Breast epithelium (tissue), 4 donors: ENCODE measurements at places on chromosomes 6 and 20. TPM values are rescaled to one million over a fixed set of nuclear protein-coding genes. Genes with fewer than 3 reads are reported as not detected.

Gene RGS17
- 0.29 TPM for total RNA-seq

- no peak for DNase-seq
Observed at GRCh38 chr6:70107852-70108629, 194.8 kb downstream of the COL9A1 start.

DNA sequence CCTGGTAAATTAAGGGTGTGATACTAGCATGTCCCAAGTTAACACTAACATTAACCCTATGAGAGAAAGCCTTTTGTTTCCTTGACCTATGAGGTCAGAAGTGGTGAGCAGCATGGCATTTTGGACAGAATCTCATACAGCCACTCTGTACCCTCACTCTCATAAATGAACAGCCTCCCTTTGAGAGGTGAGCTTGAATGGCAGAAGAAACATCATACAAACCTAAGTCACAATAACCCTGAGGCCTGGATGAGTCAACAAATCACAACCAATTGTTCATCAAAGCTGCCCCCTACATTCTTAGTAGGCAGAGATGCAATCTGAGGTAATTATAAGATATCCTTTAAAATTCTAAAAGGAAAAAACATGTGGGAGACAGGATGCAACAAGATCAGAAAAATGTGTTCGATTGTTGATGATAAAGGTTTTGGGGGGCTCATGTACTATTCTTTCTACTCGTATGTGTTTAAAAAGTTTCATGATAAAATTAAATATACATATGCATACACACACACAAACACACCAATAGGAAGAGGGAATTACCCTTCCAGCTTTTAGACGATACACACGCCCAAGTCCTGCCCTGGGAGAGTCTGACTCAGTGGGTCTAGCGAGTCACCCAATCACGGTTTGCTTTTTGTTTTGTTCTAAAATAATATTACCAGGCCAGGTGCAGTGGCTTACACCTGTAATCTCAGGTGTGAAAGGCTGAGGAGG lies 117.3 kb downstream of the ARHGAP18 start:
- DNase-seq: no peak

GRCh38 chr6:25296217-25296905 lies 17.2 kb downstream of the CARMIL1 start:
- no peak for DNase-seq

Gene FAM110A
- total RNA-seq: 4.0 TPM

GRCh38 chr6:132749111-132749510 lies 8.6 kb downstream of the VNN2 start:
- DNase-seq: no peak

Gene TPX2
- 3.8 TPM for total RNA-seq

Gene ANKRD60
- total RNA-seq: not detected

GRCh38 chr20:57888591-57888990 lies 178.8 kb upstream of the PMEPA1 start:
- no peak for DNase-seq

DNA sequence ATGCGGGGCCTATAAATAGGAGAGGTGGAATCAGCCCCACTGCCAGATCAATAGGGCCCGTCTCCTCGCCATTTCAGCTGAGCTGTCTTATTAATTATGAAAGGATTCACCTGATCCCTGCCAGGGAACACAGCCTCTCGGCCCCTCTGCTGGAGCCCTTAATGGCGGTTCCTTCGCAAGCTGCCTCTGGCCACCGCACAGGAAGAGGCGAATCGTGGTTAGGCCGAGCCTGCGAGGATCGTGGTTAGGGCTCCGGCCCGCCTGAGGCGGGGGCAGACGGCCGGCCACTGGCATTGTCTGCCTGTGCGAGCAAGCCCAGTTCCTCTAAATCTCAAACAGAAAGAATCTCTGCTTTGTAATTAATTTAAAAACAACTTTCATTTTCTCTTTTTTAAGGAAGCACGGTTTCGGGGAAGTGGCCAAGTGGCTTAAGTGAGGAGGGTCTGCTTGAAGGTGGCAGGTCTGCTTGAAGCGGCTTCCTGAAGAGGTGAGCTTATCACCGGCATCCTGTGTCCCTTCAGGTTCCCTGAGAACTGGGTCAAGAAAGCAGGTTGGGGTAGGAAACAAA lies 9.2 kb downstream of the NRN1 start:
- no peak for DNase-seq

- DNase-seq: no peak
Observed at GRCh38 chr6:26029570-26029856, 57.7 kb upstream of the HFE start.

DNA sequence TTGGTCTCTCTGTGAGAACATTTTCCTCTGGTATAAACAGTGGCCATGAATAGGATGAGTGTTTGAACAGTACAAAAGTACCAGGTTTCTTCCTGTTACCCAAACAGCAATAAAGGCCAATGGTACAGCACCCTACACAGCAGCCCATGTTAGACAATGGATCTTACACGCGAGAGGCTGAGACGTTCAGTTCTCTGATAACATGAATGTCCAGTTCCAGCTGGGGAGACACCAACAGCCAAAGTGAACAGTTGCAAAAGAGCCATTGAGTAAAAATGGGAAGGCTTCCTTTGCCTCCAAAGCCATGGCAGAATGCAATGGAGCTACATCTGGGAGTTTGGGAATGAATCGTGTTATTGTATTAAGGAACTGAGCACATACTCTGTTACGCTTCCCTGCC lies 246.8 kb upstream of the SGK1 start:
- DNase-seq: no peak

Gene DEFB132
- total RNA-seq: 0.29 TPM

DNA sequence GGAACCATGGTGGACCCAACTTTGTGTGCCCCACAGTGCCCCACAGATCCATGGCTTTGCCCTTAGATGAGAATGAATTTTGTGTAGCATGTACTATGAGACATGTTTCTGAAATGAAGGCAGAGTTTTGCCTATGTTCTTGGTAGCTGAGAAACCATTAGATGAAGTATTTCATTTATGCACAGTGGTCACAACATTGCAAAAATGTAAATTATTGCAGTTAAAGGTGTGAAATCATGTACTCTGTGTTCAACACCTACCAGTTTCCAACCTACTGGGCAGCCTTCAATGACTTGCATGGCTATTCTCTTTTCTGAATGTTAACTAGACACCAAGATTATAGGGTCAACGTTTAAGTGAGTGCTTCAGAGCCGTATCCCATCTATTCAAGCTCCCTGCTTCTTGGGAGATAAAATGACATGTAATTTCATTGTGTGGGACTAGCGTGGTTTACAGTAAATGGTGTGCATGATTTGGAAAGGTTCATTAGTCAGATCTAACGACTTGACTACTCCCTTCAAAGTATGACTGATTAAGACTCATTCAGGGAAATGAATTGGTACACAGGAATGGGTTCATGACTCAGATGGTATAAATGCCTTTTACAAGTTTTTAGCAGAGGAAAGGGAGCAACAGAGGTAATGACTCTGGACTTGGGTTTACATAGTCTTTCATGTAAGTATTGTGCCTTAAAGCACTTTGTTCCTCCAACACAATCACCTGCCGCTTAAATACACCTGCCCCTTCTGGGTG lies 106.1 kb upstream of the AKIRIN2 start:
- no peak for DNase-seq

GRCh38 chr6:41214559-41215238 lies 13.4 kb upstream of the TREML4 start:
- no peak for DNase-seq
